ENCODE measurements at places on chromosomes 6 and 20.
A peak's percentile ranks its signal among the peaks of the same experiment; 100 is the strongest.

DNA sequence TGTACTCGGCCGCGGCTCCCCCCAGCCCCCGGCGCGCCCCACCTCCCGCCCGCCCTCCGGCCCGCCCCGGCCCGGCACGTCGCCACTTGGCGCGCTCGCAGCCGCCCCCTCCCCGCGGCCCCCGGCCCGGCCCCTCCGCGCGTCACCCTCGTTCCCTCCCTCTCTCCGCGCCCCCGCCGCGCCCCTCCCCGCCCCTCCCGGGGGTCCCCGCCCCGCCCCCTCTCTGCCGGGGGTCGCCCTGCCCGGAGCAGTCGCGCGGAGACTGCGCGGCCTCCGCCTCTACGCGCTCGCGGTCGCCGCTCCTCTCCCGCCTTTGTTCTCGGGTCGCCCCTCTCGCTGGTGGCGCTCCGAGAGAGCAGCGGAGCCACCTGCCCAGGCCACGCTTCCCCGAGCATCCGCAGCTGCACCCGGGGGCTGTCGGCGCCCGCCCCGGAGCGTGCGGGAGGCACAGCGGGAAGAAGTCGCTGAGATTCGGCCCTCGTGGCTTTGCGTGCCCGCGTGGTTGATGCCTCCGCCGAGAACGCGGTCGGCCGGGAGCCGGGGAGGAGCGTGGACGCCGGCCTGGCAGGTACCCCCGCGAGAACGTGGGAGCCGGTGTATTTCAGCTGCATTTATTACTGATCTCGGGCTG is at the start of gene PHF10:
Gene PHF10 (minus strand): TSS at position 7 of the 631 bp plus-strand sequence. CDS start 569 bp downstream, outside the sequence.
- peak; percentile 36 for DNase-seq

DNA sequence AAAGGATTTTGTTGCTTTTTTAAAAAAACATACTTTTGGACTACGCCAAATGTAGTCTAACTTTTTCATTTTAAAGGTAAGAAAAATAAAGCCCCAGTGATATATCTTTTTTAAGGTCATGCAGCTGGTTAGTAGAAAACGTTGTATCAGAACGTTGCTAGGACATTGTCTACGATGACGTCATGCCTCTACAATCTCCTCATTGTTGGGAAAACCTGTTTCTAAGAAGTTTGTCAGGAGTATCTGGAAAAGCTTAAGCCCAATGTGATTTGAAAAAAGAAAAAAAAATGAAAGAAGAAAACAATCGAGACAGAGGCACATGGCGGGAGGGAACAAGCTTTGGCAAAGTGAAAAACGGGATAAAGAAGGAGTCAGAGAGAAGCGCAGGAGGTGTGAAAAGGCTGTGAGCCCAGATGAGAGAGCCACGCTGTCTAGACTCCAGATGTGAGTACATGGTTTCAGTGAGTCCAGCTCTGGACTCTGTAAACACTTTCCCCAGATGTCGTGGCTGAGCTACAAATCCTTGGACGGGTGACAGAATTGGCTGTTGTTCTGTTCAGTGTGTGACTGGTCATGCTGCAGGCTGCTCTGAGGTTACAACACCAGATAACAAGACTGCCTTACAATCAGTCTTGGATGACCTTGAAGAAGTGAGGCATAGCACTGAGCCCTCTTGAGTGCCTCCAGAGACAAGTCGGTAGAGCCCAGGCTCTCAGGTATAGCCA is 656.7 kb upstream of the ID4 start:
- no peak for DNase-seq

DNA sequence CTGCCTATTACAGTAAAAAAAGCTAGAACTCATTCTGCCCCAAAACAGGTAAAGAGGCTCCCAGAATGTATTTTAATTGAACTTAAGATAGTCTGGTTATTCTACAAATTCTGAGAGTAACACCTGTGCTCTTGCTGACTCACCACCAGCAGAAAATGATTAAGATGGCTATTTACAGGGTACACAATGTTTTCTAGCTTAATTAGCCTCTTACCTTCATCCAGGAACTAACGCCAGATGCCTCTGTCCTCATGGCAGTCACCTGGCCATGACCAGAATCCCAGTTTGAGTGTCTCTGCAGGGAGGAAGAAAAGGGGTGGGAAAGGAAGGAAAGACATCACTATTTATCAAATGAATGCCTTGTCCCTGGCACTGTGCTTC is 31.3 kb upstream of the PPP1R3G start:
- DNase-seq: no peak

GRCh38 chr6:145895802-145896201 is 68.4 kb downstream of the SHPRH start:
- no peak for DNase-seq

GRCh38 chr6:102402635-102403329 is 1009.3 kb downstream of the GRIK2 start:
- DNase-seq: no peak

GRCh38 chr6:134078166-134078565 is 25.7 kb upstream of the SLC2A12 start:
- DNase-seq: no peak
